Renal cortex interstitium (tissue), 15 donors: ENCODE measurements at places on chromosomes 1 and 21. TPM values are rescaled to one million over a fixed set of nuclear protein-coding genes. Genes with fewer than 3 reads are reported as not detected.

The NR5A2 gene
- 2.5 TPM for polyA plus RNA-seq

The RASAL2 gene
- 19.6 TPM for polyA plus RNA-seq

The GRIK3 gene
- 3.3 TPM for polyA plus RNA-seq

The SIPA1L2 gene
- polyA plus RNA-seq, result 35.6 TPM

The LCE6A gene
- not detected for polyA plus RNA-seq

The IGSF21 gene
- 0.26 TPM for polyA plus RNA-seq

DNA sequence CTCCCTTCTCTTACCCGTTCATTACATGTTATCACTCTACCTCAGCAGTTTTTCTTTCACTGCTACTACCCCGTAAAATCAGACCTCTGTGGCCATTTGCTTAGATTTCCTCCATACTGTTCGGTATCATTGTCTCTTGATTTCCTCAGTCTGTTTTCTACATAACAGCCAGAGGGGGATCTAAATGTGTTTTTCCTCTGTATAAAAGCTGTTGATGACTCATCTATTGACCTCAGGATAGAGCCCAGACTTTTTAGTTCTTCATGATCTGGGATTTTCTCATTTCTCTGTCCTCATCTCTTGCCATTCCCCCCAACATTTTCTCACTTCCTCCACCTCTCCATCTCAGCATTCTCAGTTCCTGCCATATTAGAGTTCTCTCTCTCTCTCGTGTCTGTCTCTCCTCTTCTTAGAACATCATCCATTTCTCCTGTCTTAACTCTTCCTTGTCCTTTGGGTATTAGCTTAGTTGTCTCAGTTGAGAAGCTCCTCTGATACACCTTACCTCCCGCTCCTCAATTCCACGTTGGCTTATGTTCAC, 10.5 kb downstream of the OTUD3 start:
- DNase-seq, result no peak

DNA sequence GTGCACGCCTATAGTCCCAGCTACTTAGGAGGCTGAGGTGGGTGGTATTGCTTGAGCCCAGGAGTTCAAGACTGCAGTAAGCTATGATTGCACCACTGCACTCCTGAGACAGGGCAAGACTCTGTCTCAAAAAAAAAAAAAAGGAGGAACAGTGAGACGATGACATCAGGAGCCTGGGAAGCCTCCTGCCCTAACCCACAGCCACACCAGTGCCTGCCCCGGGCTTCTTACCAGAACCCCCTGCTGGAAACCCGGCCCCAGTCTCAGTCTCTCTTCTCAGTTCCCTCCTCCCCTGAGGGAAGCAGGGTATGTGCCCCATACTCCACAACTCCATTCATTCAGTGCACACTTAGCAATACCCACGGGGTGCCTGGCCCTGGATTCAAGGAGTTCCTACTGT, 9.1 kb downstream of the COL8A2 start:
- DNase-seq, result no peak

- DNase-seq, result no peak
Measured at GRCh38 chr1:89727517-89728312, 93.1 kb upstream of the LRRC8D start.

DNA sequence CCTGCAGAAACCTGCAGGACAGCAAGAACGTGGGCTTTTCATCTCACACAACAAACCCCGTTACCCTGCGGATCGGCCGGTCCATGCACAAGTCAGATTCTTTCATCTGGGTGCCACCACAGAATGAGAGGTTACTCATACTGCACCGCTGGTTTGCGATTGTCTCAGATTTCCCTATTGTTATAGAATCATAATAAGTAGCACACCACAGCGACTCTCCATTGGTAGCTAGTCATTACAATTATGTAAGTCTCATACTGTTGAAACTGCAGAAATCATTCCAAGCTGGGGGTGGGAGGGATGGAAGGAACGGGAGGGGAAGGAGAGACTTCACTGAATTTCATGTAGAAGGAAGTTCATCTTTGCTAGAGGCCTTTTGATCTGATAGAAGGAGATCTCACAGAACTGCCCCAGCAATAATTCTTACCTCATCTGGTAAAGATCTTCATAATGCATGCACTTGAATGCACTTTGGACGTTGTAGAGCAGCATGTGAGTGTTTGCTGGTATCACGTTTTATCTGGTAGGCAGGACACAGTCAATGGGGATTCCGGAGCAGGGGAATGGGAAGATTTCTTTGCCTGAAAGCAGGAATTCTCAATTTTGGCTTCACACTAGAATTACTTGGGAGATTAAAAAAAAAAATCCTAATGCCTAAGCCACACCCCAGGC, 221.1 kb downstream of the KIF26B start:
- no peak for DNase-seq

DNA sequence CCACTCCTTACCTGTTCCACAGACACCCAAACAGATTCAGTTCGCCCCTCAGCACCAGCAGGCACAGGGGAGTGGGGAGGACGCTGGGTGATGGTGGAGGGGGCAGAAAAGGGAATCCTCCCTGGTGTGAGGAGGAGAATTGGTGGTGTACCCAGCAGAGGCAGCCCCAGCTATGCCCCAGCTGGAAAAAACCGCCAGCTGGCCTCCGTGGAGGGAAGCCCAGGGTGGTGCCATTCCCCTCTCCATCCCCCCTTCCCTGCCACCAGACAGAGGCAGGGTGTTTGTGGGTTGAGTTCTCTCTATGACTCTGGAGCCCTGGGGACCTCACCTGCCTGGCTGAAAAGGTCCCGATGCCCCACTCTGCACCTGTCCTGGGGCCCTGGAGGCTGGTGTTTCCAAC, 27.9 kb downstream of the OPTC start:
- no peak for DNase-seq

DNA sequence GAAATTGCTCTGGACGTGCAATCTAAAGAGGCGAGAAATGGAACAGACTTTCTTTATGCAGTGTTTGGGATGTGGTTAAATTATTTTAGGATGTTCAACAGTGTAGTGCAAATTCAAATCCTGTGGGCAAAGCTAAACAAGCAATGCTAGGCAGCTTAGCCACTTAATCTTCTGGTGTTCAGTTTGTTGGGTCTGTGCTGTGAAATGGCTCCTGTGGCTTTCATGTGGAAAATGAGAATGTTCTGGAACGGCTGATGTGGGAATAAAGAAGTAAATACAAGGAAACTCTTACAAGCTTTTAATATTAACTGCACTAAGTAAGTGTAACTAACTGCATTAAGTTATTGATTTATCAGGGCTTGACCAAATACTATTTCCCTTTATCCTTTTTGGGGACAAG, 766.6 kb downstream of the ADGRL2 start:
- no peak for DNase-seq

GRCh38 chr1:168822911-168823310, 93.9 kb upstream of the DPT start:
- no peak for DNase-seq

DNA sequence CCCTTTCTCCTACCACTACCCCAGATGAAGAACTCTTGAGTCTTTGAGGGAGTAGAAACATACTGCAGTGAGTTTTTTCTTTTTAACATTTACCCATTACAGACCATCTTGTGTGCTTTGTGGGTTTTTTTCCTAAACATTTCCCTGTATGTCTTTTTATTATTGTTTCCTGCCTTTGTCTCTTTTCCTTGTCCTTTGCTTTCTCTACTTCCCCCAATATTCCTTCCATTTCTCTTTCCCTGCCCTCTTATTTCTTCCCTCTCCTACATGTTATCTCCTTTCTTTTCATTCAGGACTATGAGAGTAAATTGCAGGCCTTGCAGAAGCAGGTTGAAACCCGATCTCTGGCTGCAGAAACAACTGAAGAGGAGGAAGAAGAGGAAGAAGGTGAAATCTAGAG, 79.1 kb upstream of the PGD start:
- DNase-seq, result no peak

GRCh38 chr1:161491472-161491871, 13.8 kb upstream of the FCGR2A start:
- no peak for DNase-seq
